ENCODE measurements at places on chromosomes 2 and 18.
A peak's percentile ranks its signal among the peaks of the same experiment; 100 is the strongest.

DNA sequence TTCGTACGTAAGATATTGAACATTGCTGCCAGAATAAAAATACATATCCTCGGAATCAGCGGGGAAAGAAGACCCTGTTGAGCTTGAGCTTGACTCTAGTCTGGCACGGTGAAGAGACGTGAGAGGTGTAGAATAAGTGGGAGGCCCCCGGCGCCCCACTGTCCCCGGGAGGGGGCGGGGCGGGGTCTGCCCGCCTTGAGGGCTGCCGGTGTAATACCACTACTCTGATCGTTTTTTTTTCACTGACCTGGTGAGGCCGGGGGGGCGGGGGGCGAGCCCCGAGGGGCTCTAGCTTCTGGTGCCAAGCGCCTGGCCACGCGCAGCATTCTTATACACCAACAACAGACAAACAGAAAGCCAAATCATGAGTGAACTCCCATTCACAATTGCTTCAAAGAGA is 324.0 kb upstream of the REG3G start:
- DNase-seq = no peak

GRCh38 chr2:162074928-162075688 is 1.1 kb upstream of the DPP4 start:
- DNase-seq = peak; percentile 77

DNA sequence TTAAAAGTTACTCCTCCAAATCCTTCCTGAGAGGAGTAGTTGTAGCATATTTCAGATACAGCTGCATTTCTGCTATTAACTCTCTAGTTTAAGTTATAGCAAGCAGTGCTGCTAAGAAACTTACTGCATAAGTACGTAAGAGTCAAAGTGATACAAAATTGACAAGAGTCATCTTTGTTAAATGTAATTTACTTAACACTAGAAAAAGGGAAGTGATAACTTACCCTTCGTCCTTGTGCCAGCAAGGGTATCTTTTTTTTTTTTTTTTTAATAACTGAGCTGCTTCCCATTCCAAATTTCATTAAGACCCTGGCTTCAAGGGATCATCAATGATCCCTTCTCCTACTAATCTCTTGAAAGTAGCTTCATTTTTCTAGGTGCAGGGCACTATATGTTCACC is 493.0 kb downstream of the PLCL1 start:
- no peak for DNase-seq

- DNase-seq = no peak
Observed at GRCh38 chr2:240622531-240623235, 2.6 kb upstream of the GPR35 start.

DNA sequence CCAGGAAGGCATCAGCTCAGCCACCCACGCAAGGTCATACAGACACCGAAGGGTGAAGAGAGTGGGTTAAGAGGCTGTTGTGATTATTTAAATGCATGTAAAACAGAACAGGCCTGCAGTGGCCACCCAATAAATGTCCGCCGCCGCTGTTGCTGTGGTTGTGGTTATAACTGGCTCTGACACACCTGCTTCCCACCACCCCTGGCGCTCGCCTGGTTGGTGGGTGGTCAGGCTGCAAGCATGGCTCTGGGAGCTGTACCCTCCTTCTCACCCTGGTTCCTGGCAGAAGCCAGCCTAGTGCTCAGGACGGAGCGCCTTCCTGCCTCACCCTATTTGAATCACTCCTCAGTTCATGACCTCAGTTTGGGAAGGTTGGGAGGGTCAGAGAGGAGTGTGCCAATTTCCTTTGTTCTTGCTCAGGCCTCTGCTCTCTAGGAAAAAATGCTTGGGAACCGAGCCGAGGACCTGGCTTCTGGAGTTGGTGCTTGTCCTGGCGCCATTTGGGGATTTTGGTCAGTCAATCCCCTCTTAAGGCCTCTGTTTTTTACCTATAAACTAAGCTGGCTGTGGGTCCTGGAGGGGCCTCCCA is 5.3 kb upstream of the CRYBA2 start:
- no peak for DNase-seq

DNA sequence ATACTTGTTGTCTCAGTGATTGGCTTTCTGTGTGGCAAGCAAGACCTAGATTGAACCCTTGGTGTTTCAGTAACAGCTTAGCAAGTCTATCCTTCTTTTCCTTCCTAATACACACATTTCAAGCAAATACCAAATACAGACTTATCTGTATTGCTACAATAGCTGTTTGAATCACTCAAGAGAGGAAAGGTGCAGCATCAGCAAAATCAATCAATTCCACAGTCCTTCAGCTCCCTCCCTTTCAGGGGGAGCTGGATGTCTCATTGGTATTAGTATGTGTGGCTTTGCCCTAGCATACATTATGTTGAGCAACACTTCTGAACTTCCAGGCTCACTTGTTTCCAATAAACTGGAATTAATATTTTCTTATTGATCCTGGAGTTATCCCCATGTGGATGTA is 323.1 kb downstream of the TMX3 start:
- peak; percentile 16 for DNase-seq

GRCh38 chr2:239523954-239524330 is 123.1 kb upstream of the HDAC4 start:
- DNase-seq = no peak

DNA sequence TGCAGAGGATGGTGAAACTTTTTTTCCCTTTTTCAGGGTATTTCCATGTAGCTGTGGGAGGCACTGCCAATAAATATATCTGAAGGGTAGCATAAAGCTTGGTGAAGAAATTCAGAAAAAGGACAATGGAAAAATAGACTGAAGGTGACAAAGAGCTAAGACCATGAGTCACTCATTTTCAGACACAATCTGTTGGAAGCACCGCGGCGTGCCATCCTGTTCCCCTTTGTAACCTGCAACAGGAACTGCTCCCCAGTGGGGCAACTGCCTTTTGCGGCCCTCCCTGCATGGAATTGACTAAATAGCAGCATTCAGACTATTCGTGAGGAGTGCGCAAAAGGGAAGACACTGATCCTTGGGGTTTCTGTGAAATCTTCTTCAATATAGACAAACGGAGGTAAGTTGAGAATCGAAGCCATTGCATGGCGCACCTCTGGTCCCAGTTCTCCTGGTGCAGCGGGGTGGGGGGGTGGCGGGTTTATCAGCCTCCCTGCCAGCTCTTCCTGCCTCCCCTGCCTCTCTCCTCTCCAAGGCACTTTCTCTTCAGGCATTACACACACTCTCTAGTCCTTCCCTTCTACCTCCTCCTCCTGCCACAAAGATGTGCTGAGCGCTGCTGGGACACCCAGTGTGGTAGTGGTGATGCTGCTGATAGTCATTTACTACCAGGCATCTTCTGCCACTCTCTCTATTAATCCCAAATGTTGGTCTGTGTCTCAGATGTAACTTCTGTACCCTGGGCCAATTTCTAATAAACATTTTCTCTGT is 126.2 kb upstream of the TMEM200C start:
- no peak for DNase-seq

GRCh38 chr18:51559902-51560287 is 362.4 kb upstream of the MEX3C start:
- no peak for DNase-seq

- no peak for DNase-seq
Observed at GRCh38 chr2:105886687-105887086, 142.0 kb downstream of the NCK2 start.

DNA sequence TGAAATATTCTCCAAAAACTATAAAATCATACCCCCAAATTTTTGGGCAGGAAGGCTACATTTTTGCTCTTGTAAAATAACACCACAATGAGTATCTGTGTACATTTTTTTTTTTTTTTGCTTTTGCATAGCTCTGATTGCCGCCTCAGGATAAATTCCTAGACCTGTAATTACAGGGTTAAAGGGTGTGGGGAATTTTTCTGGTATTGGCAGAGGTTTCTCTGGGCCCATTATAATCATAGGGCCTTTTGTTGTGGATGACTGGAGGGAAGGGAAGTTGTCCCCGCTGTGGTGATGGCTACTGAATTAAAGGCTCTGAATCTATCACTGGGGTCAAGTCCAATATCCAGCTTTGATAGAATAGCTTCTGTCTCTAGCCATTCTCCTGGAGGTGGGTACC is 26.6 kb downstream of the CCDC195 start:
- no peak for DNase-seq

- no peak for DNase-seq
Observed at GRCh38 chr2:89797320-89798038, 1106.0 kb downstream of the RPIA start.

GRCh38 chr2:161358838-161359237 is 50.6 kb downstream of the PSMD14 start:
- no peak for DNase-seq

GRCh38 chr18:70068981-70069380 is 121.3 kb upstream of the CD226 start:
- DNase-seq = no peak

DNA sequence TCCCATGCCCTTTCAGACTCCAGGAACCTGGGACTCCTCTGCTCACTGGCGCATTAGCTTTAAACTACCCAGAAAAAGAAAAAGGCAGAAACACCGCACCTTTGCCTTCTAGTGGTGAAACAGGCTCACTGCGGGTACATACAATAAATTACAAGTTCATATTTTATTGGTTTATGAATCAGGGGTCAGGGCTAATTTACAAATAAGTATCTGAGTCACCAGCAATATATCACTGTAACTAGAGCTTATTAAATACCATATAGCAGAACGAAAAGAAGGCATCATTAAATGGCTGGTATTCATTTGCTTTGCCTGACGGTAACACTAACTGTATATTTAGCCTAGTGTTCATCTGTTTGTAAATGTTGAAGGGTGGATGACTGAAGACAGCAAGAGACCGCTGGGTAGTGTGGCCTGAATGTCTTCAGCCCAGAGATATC is 26.9 kb upstream of the DTNB start:
- DNase-seq = peak; percentile 43

- no peak for DNase-seq
Observed at GRCh38 chr2:117977696-117978095, 36.2 kb downstream of the CCDC93 start.

DNA sequence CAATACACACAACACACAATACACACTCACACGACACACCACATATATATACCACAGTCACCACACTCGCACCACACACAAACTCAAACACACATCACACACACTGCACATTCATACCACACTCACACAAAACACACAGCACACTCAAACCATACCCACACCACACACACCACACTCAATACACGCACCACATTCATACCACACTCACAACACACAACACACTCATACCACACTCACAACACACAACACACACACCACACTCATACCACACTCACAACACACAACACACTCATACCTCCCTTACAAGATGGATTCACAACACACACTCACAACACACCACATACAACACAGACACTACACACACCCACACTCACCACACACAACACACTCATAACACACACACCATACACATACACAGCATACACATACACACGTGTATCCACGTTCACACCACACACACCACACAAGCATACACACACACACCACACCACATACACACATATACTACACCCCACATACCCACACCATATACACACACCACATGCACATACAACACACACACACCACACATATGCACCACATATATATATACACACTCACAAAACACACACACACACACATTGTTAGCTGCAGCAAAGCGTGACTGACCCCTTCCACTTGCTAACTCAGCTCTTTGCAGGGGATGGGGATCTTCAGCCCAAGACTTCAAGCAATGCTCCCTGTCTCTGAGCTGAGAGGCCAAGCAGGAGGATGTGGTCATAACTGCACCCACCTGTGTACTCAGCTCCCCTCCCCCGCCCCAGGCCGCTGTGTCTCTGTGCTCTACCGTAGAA is 59.0 kb downstream of the SDC1 start:
- DNase-seq = no peak

DNA sequence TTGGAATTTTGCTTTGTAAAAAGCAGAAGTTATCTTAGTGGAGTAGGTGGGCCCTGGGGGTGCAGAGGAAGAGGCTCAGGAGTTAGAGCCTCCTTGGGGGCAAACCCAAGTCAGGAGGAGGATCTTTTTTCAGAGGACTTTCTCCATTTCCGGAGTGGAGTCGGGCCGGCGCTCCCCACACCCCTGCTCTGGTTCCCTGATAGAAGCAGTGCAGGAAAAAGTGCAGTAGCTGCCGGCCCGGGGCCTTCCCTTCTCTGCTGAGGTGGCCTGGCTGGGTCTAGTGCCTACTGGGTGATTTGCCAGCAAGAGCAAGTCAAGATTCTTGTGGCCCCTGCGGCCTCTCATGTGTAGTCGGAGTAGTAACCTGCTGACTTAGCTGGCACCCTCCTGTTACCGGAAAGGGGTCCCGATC is 124.2 kb upstream of the HS6ST1 start:
- no peak for DNase-seq

DNA sequence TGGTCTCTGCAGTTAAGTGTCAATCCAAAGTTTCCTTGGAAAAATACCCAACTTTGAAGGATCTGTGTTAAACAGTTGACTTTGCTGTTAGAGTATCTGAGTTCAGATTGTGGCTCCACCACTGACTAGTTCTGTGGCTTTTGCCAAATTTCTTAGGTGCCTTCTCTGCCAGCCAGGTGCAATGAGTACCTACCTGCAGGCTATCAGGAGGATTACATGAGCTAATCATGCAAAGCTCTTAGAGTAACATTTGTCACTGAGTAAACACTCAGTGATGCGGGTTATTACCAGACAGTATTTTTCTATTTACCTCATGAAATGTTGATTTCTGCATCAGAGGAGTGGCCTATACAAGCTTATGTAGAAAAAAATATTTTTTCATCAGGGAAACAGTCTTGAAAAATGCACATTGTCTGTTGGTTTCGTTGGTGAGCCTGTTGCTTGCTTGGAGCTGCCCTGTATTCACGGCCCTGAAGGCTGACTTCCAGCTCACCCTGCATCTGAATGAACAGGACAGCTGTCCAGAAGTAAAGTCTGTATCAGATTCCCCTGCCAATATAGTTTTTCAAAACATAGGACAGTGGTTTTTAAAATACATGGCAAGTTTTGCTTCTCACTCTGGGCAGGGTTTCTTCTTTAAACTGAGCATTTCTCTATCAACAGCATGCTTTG is 235.1 kb downstream of the CDCA7 start:
- no peak for DNase-seq

DNA sequence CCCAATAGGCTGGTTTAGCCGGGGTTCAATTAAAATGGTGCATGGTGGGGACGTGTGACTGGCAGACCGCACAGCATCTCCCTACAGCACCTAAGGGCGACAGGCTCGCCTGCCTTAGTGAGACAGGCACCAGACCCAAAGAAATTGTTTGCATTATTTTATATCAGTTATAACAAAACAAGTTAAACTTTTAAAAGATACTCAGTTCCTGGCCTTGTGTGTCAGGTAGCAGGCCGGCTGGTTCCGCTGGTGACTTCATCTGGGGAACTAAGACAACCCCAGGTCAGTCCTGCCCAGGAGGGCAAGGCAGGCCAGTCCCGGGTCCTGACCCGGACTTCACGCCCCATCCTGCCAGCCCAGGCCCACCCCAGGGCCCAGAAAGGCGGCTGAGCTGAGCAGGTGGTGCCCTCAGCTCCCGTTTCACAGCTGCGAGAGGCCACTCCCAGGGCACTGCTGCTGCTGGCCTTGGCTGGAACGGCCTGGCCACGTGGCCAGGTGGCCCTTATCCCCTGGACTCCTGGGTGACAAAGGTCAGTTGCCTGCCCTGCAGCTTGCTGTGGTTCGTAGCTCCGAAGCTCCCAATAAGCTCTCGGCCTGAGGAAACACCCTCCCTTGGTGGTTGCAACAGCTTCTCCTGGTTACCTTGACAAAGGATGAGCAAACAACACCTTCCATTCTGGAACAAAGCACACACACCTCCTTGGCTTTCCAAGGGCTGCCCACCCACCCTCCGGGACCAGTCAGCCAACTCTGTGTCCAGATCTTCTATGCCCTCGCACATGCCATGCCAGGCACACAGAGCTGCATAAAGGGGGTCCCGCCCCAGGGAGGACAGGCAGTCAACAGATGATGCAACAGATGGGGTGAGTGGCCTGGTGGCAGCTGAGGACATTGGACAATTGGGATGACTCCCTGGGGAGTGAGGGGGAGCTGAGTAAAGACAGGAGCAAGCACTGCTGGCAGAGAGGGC is 11.3 kb upstream of the AGXT start:
- no peak for DNase-seq
